ENCODE measurements at places on chromosomes 5 and 9.

DNA sequence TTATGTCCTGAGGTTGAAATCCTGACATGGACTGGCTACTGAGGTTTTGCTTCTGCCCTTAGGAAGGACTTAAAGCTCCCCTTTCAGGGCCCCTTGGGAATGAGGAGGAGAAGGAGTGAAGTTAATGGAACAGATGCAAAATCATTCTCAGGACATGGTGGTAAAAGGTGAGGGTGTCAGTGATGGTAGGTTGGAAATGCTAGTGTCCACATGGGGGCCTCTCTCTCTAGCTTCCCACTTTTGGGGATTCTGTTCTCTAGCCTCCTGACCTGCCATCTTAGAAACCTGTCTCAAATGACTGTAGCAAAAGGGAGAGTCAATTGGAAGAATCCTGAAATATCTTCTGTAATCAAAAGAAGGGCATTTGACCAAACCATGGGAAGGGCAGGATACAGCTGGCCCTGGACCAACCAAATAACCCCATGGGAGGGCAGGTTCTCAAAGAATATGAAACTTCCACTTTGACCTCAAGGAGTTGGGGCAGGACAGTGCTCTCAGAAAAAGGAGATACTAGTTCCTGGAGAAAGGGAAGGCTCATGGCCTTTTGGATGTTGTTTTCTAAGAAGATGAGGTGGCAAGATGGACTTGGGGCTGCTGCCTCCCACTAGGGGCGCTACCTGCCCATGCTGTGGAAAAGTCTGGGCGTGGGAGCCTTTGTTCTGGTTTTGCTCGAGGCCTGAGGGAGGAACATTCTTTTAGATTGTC lies 21.2 kb upstream of the MLANA start:
- no peak for DNase-seq

- no peak for DNase-seq
These were observed 240.5 kb upstream of the CCNH start for GRCh38 chr5:87653242-87653641.

- DNase-seq = no peak
These were observed 159.2 kb downstream of the FRMD3 start for GRCh38 chr9:83379045-83379444.

DNA sequence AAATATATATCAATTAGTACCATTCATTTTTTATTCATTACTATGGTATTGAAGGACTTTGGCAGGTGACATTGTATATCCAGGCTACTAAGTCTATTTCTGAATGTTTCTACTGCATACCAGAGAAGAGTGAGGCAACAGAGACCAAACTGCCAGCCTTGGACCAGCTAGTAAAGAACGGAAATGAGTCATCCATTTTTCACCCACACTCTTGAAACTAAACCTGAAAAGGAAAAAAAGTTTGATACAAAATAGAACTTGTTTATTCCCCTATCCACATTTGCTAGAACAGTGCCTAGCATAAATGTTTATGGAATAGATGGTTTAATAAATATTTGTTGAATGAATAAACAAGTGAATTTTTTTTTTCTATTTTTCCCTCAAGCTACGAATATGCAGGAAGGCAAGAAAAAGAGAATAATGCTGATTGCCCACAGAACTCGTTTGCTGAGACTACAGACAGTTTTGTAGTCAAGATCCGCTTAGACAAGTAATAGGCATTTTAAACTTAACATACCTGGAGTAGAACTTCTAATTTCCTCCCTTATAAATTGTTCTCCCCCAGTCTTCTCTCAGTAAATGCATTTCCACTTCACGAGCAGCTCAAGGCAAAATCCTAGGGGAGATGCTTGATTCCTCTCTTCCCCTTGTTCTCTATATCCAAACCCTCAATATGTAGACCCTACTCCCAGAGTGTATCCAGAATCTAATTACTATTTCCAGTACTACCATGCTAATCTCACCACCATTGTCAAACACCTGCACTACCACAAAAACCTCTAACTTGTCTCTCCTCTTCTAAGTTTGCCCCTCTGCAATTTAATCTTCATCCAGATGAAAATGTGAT lies 146.2 kb upstream of the RASA1 start:
- no peak for DNase-seq

DNA sequence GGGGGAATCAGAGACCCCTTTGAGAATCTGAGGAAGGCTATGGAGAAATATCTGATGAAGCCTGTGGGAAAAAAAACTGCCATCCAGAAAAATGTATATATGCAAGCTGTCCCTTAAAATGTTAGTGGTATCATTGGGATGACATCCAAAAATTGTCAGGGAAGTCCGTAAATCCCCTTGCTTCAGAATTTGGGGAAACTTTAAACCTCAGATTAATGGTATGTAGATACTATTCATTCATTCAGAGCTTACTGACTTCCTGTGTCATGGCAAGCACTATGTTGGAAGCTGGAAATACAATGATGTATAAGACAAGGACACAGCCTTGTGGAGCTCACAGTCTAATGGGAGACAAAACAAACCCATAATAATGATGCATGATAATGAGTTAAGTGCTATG lies 10.9 kb upstream of the MOB3B start:
- DNase-seq = no peak

GRCh38 chr5:73031839-73032238 lies 76.0 kb downstream of the FCHO2 start:
- no peak for DNase-seq

- DNase-seq = peak; percentile 46
These were observed 91.8 kb downstream of the PDE6A start for GRCh38 chr5:149852641-149853330.

- no peak for DNase-seq
These were observed 169.9 kb downstream of the FER start for GRCh38 chr5:108917596-108917995.

DNA sequence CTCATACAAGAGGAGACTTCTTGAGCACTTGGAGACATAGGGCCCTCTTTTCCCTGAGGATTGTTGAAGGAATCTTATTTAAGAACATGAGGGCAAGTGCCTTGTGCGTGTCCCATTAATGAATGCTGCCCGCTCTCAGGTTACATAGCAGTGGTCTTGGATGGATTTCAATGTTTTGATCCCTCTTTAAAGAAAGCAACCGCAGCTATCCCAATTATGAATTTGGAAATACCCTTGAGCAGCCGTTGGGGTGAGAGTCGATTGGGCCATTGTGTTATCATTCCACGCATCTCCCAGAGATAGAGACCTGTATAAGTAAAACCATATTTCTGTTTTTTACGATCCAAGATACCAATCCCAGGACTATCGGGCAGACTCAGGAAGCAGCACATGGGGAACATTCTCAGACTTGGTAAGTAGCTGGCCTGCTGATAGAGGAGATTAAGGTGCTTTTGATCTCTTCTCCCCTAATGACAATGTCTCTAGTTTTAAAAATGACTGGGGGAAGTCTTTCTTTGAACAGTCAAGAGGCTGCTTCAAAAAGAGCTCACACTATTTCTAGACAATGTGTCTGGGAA lies 145.3 kb downstream of the MACROH2A1 start:
- no peak for DNase-seq

GRCh38 chr5:171494452-171495121 lies 75.1 kb downstream of the FGF18 start:
- peak; percentile 42 for DNase-seq

DNA sequence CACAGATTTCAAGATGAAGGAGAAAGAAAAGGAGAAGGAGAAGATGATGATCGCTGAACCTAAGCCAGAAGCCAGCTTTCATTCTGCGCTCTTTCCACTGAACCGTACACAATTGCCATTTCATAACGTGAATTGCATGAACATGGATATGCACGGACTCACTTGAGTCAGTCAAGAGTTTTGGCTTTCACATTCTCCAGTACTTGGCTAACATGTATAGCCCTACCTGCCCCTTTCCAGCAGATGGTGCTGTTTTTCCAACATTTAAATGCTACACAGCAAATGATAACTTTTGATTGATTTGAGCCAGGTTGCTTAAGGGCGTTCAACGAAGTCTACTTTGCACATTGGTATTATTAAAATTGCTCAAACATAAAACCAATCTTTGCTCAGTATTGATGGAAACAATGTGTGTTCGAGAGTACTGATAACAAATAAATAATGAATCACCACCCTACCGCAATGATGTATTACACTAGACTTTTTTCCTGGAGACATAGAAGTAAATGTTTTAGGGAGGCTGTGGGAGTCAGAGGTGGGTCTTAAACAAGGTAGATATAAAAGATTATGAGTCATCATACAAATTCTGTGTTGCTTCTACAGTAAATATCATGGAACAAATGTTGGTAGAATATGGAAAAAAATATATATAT lies 196.4 kb downstream of the TRPM3 start:
- DNase-seq = peak; percentile 44

- no peak for DNase-seq
These were observed 65.0 kb downstream of the UGCG start for GRCh38 chr9:111961575-111961974.

DNA sequence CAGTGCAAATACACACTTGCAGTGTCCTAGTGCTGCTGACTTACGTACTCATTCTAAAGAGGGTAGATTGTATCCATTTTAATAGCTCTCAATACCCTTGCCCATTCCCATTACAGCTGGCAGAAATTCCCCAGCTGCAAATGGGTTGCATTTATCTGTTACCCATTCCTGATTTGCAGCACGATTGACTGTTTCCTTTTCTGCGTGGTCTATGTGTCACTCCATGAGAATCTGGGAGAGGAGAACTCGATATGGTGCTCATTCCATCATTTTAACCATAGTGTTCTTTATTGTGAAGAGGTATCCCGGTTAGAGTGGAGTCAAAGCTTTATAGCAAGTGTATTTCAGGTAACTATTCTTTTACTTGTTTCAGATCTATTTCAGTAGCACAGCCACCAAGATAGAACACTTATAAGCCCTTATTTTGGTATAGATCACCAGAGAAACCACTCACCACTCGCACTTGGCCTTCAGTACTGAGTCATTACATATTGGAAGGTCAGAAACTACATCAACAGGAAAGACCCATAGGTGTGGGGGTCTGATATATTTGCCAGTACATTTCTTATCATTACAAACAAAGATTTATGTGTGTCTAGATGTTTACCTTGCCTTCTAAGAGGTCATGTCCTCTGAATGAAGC lies 139.5 kb downstream of the MUSK start:
- no peak for DNase-seq

DNA sequence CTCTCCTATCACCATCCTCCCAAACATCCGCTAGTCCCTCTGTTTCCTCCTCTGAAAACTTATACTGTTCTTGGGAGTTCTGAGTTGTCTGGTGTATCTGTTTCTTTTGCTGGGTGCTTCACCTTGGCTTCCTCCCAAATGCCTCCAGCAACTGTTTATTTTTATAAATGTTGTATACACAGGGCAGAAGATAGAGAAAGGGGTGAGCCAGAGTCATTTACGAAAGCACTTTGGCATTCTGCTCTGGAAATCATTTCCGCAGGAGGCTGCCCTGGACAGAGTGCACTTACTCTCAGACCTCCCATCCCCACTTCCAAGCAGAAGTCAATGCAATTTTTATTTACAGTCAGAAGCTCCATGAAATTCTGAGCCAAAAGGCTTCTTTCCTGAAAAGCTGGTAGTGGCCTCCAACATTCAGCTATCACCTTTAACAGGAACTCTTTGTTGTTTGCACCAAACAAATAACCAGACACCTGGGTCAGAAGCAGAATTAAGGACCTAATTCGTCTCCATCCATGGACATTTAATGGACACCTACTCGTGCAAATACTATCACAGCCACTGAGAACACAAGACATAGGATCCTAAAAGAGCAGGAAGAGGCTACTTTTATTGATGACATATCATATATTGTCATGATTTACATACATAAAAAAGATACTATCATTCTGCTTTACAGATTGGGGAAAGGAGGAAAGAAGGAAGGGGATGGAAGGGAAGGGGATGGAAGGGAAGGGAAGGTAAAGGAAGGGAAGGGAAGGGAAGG lies 229.5 kb upstream of the PAPPA start:
- DNase-seq = no peak

GRCh38 chr5:78648359-78649210 lies at the start of gene LHFPL2:
TSS of gene LHFPL2 (minus strand) at chr5:78648772. CDS start at chr5:78510213, 138,559 bp downstream.
- peak; percentile 84 for DNase-seq

DNA sequence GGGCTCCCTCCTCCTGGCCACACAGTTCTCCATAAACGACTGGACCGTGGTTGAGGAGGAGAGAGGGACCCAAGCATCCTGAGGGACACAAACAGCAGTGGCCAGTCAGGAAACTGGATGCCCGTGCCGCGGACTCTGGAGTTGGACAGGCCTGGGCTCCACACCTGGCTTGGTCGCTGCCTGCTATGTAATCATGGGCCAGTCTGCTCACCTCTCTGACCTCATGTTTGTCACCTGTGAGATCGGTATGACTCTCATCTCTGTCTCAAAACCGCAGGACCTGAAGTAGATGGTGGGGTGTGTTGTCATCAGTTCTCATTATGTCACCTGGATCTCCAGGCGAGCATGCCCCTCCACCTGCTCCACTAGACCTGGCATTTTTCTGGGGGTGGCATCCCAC lies 14.5 kb downstream of the CXXC5 start:
- no peak for DNase-seq

DNA sequence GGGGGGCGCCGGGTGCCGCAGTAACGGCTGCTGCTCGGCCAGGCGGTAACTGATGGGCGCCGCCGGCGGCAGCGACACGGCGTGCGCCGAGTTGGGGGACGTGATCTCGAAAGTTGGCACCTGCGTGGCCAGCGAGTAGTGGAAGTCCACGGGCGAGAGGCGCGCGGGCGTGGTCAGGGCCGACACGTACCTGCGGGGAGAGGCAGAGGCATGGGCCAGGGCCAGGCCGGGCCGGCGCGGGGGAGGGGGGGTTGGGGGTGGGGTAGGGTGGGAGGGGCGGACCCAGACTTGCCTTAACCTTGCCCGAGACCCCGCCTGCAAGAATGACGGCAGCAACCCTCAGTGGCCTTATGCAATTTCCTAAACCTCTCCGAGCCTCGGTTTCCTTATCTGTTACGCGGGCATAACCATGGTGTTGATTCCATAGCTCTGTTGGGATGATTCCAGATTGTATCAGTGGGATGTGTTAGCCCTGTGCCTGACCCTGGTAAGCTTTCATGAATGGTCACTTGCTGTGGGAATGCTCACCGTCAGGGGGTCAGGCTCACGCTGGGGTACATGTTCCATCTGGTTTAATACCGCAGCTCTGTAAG lies 53.0 kb downstream of the PSD2 start:
- DNase-seq = no peak

DNA sequence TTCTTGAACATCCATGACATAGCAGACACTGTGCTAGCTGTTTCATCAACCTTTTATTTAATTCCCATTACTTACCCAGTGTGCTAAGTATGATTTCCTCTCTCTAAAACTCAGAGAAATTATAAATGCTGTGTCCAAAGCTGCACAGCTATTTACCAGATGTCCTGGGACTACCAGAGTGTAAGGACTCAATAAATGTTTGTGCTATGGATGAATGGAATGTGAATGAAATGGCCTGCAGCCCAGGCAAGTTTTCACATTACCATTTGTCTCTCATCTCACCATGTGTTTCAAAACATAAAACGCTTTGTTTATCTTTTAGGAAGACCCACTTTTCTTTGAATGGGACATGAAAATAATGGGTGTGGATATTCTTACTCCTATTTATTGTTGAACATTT lies 96.2 kb downstream of the ARHGEF28 start:
- no peak for DNase-seq

GRCh38 chr5:58043032-58043945 lies 416.6 kb downstream of the PLK2 start:
- no peak for DNase-seq

Measured in renal cortex interstitium (tissue), 15 donors.